ENCODE measurements at places on chromosomes 4 and X. TPM values are rescaled to one million over a fixed set of nuclear protein-coding genes. Genes with fewer than 3 reads are reported as not detected.
A peak's percentile ranks its signal among the peaks of the same experiment; 100 is the strongest.

TLR1 gene
- total RNA-seq, result 2.8 TPM

- H3K4me1 ChIP-seq, result no peaks in the 10 kb centered on the region
- H3K36me3 ChIP-seq, result no peaks in the 10 kb centered on the region
- DNase-seq, result peak; percentile 15
- H3K27ac ChIP-seq, result no peak overlapping the region
Observed at GRCh38 chrX:102950908-102951866, 14.1 kb downstream of the RAB40AL start.

- H3K27ac ChIP-seq, result no peak overlapping the region
- H3K4me3 ChIP-seq, result no peak overlapping the region
- peaks cover 9% of the 10 kb centered on the region for H3K36me3 ChIP-seq
- no peaks in the 10 kb centered on the region for H3K4me1 ChIP-seq
- no peak for DNase-seq
Observed at GRCh38 chrX:47458528-47458927, 24.5 kb downstream of the ZNF41 start.

DNA sequence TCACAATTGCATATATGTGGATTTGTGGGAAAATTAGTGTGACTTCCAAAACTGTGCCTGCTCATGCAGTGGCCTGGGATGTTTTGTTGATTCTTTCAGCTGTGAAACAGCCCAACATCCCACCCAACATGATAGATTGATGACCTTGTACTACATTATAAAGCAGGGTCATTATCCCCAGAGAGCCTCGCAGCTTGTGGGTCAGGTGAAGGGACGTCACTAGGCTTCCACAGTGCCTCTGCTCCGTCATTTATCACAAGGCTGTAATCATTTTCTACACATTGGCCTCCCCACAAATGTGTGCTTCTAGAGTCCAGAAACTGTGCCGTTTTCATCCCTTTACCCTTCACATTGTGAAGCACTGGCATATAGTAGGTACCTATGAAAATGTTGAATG lies 31.6 kb downstream of the ALPK1 start:
- H3K4me3 ChIP-seq, result no peak overlapping the region
- H3K27me3 ChIP-seq, result no peaks in the 10 kb centered on the region
- no peak overlapping the region for H3K27ac ChIP-seq
- DNase-seq, result no peak
- no peaks in the 10 kb centered on the region for H3K4me1 ChIP-seq
- no peaks in the 10 kb centered on the region for H3K36me3 ChIP-seq

DNA sequence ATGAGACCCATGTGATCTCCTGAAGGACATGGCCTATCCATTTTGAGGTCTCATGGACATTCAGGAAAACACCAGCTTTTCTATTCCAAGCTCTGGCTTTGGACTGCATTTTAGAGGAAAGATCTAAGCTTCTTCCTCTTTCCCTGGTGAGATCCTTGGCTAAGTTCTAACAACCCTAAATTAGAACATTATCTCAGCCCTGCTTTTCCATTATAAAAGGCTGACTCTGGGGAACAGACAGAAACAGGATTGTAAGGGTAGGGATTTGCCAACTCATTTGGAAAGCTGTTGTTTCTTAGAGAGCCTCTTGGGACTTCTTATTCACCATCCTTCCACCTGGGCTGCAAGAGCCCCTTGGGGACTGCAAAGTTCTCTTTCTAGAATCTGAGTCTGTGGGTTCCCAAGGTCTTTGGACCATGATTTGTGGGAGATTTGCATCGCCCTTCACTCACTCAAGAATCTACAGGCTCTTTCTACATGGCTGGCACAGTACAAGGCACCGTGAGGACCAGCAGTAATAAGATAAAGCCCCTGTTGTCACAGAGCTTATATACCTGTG lies 146.9 kb downstream of the FNIP2 start:
- no peak for DNase-seq
- H3K4me3 ChIP-seq, result no peak overlapping the region
- H3K27ac ChIP-seq, result no peak overlapping the region
- peaks cover 24% of the 10 kb centered on the region for H3K4me1 ChIP-seq

DNA sequence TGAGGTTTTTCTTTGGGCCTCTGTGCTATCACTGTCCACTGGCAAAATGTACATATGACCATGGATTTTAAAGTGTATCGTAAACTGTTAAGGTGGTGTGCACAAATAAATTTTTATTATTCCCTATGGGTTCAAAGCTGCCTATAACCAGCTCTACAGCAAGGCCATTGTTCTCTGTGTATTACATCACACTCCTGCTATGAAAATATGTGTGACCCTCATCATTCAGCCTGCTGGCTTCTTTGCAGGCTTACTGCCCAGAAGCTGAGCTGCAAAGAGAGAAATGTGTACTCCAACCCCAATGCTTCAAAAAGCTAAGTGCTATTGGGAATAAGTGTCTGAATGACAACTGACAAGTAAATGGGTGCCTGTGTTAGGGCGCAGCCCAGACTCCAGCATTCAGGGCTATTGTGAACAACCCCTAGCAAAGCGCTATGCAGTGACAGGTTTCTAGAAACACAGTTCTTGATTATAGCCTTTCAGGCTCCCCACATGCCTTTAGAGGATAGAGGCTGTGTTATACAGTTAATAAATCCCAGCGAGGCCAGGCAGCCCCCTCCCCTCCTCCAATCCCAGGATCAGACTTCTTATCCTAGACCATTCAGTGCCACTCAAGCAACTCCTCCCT lies 220.4 kb upstream of the RADX start:
- no peaks in the 10 kb centered on the region for H3K36me3 ChIP-seq
- H3K27me3 ChIP-seq, result no peaks in the 10 kb centered on the region
- no peak overlapping the region for H3K27ac ChIP-seq
- no peaks in the 10 kb centered on the region for H3K4me1 ChIP-seq
- DNase-seq, result no peak
- no peak overlapping the region for H3K4me3 ChIP-seq

DNA sequence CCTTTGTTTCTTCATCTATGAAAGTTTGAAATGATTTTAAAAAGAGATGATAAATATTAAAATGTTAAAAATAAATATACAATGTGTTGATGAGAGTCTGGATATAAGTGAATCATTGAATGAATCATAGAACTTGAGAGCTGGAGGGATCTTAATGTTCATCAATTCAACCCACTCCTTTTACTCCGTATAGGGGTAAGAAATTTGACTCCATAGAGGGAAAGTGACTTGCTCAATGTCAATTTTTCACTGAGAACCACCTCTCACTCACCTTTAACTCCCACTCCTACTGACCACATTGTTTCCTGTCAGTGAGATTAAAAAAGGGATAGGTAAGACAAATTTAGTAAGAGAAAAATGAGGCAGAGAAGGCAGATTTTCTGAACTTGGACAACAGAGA lies 557.2 kb upstream of the GRIA3 start:
- no peak overlapping the region for H3K27ac ChIP-seq
- DNase-seq, result no peak
- no peak overlapping the region for H3K4me3 ChIP-seq
- no peaks in the 10 kb centered on the region for H3K4me1 ChIP-seq
- no peaks in the 10 kb centered on the region for H3K27me3 ChIP-seq

Measured in heart left ventricle (tissue), 16 donors.